ENCODE measurements at places on chromosomes 3 and 15.

DNA sequence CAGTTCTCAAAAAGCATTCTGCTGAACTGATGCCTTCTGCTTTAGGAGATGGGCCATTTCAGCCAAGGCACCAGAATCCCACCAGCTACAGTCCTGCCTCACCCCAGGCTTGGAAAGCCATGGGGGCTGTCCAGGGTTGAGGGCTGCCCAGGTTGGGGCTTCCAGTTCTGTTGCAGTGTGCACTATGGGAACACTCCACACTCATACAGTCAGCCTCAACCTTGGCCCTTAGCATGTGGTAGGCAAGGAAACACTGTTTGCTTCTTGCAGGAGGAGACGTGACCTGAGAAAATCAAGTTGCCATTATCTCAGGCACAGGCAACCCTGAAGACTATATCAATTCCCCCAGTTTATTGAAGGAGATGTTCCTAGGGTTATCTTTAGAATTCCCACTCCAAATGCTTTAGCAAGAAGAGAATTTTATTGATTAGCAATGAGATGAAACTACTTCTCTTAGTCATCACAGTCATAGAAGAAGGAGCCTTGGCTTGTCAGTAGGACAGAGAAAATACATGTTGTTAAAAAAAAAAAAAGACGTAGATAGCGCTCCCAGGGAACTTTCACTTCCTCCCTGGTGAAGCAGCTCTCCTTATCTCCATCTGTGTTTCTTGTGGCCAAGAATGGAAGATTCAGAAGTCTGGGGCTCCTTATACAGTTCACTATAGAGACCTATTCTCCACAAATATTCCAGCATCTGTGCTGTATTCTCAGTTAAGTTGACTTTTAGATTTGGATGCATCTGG, 38.3 kb upstream of the IL12A start:
- DNase-seq = no peak

DNA sequence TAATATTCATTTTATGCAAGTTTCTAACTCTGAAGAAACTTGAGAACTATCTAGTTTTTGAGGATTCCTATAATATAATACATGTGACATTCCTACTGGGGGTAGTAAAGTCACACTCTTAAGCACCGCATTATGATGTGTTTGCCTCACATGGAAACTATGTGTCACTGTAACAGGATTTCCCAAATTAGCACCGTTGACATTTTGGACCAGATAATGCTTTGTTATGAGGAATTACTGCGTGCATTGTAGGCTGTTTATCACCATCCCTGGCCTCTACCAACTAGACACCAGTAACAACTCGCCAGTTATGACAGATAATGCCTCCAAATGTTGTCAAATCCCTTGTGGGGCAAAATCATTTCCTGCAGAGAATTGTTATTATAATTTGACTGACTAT, 267.8 kb downstream of the RAP2B start:
- DNase-seq = no peak

DNA sequence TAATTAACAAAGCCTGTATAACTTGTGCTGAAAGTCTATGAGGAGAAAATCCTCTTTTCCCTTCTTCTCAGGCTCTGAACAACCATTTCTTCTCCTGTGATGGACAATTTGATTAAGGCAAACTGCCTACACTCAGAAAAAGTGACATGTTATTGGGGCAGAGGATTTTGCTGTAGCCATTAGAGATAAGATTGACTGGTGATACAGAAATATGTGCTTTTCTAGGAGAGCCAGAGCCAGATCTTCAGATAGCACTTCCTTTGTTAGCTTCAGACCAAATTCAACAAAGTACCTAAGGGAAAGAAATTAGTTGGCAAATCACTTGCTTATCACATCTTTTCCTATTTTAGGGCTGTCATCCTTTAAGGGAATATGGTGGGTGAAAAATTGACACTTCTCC, 259.9 kb downstream of the ARPP21 start:
- no peak for DNase-seq

GRCh38 chr3:182180654-182181385, 469.1 kb downstream of the SOX2 start:
- no peak for DNase-seq

DNA sequence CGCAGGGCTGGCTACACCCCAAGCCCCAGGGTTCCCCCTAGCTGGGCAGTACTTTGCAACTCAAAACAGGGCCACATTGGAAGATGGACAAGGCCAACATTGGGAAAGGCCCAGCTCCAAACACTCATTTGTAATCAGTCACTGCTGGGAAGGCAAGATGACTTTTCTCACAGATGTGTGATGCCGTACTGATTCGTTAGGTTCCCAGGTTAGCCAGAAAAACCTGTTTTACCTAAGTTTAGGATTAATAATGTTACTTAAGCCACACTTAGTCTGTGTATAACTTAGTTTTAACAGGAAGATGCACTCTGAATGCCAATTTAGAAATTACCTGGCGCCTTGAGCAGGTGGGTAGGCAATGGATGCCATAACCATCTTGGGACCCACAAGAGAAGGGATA, 71.0 kb downstream of the ITGB5 start:
- DNase-seq = no peak

DNA sequence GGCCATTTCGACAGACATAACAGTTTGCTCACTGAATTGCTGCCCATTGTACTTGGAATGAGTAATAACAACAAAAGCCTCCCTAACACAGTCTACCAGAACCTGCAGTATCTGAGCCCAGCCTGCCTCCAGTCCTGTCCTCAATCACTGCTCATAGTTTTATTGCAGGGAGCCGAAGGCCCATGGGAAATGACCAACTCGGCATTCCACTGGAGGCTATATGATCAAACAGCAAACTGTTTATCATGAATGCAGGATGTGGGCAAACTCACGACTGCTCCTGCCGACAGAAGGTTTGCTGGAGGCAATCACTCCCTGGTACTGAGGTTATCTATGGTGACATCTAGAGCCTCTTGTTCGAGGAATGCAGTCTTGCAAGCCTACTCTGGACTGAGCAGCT, 46.3 kb downstream of the LSM3 start:
- no peak for DNase-seq

- no peak for DNase-seq
Observed at GRCh38 chr15:37695719-37696118, 238.7 kb upstream of the TMCO5A start.

GRCh38 chr15:74384881-74385643, 17.6 kb upstream of the CYP11A1 start:
- DNase-seq = no peak

DNA sequence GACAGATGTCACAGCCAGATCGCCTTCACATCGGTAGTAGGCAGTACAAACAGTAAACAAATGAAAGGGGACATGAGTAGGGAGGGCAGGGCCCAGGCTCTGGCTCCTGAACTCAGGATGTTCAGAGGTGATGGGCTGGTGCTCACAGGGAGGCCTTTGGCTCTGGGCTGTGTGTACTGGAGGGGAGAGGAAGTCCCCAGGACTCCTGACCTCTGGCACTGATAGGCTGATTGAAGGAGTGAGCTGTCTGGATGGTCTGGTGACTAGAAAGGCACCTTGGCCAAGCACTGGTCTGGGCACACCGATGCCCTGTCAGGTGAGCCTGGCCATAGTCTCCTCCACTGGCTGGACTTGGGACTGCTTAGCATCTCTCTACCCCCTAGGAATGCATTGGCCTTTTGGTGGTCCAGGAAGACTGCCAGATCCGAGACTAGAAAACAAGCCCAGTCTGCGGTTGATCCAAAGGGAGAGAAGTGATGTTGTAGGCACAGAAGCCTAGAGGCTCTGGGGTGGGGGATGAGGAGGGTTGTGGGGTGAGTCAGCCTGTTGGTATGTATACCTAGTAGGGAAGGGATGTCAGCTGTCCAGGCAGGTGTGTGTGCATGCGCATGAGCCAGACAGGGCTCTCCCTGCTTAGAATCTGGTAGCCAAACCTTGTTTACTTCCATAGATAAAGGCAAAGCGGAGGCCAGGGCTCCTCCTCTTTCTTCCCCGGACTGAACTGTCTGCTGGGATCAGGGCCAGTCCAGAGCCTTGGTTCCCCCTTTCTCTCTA, 1.9 kb downstream of the SPINT1 start:
- no peak for DNase-seq

DNA sequence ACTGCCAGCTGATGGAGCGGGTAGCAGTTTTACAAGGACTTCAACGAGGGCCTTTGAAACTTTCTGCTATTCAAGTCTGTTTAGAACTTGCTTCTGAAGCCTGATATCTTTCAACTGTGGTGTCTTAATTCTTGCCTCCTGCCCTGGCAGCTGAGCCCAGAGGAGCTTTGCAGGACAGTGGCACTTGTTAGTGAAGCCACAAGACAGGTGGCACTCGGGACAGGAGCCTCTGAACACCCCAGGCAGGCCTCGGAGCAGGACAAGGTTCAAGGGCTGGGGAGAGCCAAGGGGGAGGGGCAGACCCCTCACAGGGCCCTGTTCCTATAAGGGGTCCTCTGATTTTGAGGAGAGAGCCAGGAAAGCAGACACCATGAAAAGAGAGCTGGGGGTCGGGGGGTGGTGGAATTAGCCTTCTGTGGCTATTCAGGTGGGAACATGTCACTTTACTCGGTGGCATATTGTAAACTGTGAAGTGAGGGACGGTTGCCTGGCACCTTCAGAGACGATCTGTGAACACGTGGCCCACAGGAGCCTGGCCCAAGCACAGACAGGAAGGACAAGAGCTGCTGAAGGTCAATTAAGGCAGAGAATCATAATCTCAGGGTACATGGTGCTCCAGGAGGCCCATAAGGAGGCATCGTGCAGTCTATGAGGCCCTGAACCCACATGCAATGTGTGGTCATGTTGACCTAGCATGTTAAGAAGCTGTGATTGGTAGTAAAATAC, 30.1 kb upstream of the KY start:
- no peak for DNase-seq

DNA sequence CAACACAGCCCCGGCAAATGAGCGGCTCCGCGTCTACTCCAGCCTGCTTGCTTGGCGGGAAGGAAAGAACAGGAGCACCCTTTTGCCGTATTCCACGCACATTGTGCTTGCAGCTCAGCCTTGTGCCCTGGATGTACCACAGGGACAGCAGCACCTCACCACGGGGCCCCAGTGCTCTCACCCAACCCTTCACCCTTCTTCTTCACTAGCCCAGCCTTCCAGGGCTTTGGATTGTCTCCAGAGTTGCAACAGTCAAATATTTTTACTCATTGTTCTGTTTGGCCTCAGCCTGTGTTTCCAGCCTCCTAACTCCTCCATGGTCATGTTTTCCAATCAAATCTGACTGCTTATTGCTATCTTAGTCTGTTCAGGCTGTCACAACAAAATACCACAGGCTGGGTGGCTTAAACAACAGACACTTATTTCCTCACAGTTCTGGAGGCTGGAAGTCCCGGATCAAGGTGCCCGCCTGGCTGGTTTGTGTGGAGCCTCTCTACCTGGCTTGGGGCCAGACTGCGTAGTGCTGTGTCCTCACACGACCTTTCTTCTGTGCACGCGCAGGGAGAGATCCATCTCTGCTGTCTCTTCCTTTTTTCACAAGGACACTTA, 79.2 kb upstream of the ABHD17C start:
- DNase-seq = no peak

- no peak for DNase-seq
Observed at GRCh38 chr15:84810073-84810840, 6.9 kb upstream of the ALPK3 start.

DNA sequence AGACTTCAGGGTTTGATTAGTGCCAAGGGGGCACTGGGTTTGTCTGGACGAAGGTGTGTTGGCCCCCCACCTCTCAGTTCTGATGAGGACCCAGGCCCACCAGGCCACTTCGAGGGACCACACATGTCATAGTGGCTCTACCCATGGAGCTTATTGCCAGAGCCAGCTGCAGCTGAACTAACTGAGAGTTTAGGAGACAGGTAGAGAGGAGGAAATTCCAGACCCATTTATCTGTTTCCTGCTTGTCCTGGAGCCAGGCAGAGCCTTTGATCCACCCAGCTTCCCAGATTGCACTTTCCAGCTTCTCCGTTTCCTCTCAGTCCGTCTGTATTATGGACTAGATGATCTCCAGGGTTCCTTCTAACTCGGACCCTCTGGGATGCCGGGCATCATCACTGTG, 20.9 kb downstream of the SLC24A1 start:
- no peak for DNase-seq

DNA sequence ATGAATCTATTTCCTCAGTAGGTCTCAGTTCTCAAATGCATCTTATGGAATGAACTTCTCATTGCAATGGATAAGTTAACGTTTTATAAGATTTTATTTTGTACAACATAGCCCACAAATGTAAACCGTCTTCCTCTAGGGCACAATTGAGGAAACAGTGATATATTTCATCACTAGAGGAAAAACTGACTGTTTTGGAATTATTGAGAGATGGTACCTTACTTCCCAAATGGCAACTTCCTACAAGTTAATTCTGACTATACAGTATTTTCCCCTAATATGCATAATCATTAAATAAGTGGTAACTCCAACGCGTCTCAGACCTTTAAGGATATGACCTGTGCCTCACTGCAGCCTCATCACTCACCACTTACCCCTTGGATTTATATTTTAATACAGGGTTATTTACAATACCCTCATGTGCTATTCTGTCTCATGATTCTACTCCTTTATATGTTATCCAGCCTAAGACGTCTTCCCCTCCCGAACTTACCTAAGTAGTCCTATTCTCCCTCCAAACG, 13.3 kb downstream of the GABPB1 start:
- DNase-seq = no peak

- DNase-seq = no peak
Observed at GRCh38 chr3:115766587-115767482, 143.5 kb downstream of the GAP43 start.

- DNase-seq = no peak
Observed at GRCh38 chr3:196108075-196108743, 26.3 kb upstream of the TFRC start.

GRCh38 chr3:186400662-186401061, 38.6 kb upstream of the DGKG start:
- no peak for DNase-seq

DNA sequence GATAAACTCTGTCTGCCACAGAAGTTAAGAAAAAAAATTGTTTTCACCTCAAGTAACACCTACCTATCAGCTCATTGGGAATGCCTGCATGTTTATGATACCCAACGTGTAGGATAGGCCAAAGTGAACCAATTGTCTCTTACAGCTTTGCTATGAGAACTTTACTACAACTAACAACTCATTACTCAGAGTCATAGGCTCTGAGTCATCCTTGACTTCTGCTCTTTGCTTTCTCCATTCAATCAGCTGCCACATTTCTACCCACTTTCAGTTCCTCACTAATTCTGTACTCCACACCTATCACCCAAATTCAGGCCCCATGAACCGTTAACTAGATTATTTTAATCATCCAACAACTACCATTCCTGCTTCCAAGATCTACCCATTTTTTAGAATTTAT, 843.9 kb downstream of the TUSC7 start:
- no peak for DNase-seq

DNA sequence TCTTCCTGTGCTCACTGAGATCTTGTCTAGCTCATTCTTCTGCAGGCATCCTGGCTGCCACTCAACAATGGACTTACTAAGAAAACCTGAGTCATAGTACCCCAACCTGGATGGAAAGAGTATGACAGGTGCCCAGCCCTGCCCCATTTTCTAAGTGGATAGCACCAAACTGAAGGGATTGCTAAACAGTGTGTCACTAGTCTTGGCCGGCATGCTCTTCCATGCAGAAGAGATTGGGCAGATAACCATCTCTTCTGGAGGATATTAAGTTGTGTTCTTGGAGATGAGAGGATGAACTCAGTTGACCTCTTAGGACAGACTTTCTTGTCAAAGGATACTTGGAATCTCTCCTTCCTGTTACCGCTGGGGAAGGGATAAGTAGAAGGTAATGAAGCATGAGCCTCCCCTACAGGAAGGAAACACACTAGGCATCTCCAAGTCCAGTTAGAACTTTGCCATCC, 797.5 kb downstream of the AGBL1 start:
- DNase-seq = no peak

Measured in ecto neural progenitor cell (in vitro differentiated cells).